ENCODE measurements at places on chromosomes 2 and 18. TPM values are rescaled to one million over a fixed set of nuclear protein-coding genes. Genes with fewer than 3 reads are reported as not detected.

The IL36G gene
- total RNA-seq: 41.4 TPM

The TRIM43 gene
- total RNA-seq: not detected

The CTAGE1 gene
- not detected for total RNA-seq

The CERKL gene
- total RNA-seq: 0.72 TPM

The GKN1 gene
- total RNA-seq: not detected

The CCDC74B gene
- total RNA-seq: 1.4 TPM

The NT5DC4 gene
- not detected for total RNA-seq

The SPIRE1 gene
- total RNA-seq: 74.5 TPM

All from tracheal epithelial cell (primary cell).